MG63 (cell line): ENCODE measurements at places on chromosomes 2 and 18. TPM values are rescaled to one million over a fixed set of nuclear protein-coding genes. Genes with fewer than 3 reads are reported as not detected.

NDUFS1 gene
- total RNA-seq = 110 and 146 TPM in 2 replicates

GRCh38 chr2:133303150-133303549, 265.1 kb downstream of the NCKAP5 start:
- DNase-seq = no peak

DNA sequence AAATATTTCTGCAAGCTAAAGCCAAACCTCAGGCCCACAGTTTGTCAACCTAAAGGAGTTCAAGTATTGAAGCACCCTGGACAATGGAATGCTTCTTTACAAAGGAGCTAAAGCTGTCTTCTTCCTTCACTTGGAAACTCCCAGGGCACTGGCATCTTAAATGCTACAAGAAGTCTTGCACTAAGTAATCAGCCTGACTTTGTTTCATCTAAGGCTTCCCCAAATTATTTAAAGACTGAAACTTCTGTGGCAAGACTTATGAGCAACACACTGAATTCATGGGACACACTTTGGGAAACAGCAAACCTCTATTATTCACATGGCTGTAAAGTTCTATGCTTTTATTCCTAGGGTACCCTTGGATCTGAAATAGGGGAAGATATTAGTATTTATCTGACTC, 14.7 kb downstream of the PID1 start:
- DNase-seq = no peak

DNA sequence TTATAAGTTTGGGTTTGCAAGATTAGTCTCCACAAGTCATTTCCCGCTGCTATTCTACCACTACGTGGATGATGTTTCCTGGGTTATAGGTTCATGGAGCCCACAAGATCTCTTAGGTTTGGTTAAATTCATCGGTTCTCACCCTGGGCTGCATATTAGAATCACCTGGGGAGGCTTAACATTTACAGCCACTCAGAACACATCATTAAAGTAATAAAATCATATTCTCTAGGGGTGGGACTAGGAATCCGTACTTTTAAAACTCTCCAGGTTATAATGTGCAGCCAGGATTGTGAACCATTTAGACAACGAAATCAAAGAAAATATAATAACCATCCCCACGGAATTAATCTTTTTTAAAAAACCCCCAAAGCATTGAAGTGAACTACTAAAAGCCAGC, 167.7 kb downstream of the ACTR3 start:
- no peak for DNase-seq
